ENCODE measurements at places on chromosomes 1 and 21.

- DNase-seq, result peak; percentile 72
These were observed at the start of gene PGM1 for GRCh38 chr1:63593303-63593885. TSS of gene PGM1 (plus strand) at chr1:63593411. CDS start at chr1:63593489, 78 bp downstream.

- no peak for DNase-seq
These were observed 141.7 kb downstream of the PHTF1 start for GRCh38 chr1:113617438-113618141.

DNA sequence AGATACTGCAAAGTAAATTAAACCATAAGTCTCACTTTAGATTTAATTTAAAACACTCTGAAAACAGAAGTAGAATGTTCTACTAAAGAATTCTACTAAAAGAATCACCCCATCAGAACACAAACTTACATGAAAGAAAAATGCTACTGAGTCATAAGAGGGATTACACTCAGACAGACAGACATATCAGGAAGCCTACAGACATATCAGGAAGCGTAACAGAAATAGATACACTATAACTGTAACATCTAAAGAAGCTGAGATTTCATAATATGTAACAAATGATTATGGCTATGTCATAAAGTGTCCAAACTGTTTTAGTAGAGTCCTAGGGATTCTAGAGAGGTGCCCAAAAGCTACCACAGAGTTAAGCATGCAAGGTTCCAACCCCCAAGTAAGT is 23.9 kb downstream of the FOXJ3 start:
- DNase-seq, result no peak

DNA sequence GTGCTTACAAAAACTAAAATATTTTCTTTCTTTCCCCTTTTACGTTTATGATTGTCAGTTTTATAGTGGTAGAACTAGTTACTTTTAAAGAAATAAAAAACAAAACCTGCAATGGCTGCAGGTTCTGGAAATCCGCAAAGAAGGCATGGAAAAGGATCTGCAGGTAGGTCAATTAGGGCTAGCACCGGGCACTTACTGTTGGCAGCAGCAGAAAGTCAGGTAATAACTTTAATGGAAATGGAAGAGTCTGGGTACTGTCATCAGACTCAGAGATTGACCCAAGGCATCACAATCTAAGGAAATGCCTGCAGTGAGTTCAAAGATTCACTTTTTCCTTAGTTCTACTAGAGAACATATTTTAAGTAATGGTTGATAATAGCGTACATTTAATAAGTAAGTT is 1136.3 kb upstream of the B3GALT2 start:
- no peak for DNase-seq

DNA sequence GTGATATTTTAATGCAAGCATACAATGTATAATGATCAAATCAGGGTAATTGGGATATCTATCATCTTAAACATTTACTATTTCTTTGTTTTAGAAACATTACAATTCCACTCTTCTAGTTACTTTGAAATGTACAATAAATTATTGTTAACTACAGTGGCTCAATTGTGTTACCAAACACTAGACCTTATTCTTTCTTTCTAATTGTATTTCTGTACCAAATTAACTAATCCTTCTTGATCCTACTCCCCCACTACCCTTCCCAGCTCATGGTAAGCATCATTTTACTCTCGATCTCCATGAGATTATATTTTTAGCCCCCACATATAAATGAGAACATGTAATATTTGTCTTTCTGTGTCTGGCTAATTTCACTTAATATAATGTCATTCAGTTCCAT is 95.0 kb upstream of the MROH9 start:
- DNase-seq, result no peak

GRCh38 chr1:37556712-37557196 is at the start of gene DNALI1:
TSS of gene DNALI1 (plus strand) at chr1:37556940. CDS start at chr1:37556995, 55 bp downstream.
- DNase-seq, result no peak

GRCh38 chr1:245503548-245503947 is 348.8 kb downstream of the KIF26B start:
- DNase-seq, result no peak

- DNase-seq, result no peak
These were observed 11.2 kb downstream of the MYOC start for GRCh38 chr1:171641076-171641864.

- no peak for DNase-seq
These were observed 52.2 kb downstream of the GREM2 start for GRCh38 chr1:240559781-240560180.

DNA sequence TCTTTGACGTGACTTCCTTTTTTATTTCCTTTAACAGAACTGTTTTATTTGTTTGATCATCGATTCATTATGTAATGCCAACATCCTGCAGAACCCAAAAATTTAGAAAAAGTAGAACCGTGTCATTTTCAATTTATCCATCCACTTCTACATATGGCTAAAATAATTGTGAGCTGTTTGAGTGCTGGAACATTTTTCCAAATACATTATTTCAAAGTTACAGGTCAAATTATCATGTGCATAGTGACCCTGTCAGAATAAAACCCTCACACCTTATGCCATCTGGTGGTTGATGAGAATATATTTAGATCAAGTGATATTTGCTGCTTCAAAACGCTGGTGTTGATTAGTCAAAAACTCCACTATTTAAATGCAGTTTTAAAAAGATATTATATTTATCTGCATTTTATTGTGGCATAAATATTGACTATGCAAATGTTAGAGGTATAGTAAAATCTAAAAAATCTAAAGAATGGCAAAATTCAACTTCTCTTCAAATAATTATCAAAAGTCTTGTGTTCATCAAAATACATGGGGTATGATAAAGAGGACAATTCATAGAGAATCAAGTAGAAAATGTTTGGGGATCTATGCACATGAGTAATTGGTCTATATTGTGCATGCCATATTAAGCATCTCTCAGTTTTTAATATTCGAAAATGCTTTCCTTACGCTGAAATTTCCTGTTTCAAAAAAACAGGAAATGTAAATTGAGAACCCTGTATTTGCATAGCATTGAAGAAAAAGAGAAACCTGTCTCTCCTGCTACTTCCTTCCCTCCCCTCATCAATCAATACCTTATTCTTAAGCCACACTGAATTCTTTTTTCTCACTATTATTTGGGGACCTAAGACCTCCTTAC is 39.7 kb downstream of the UBE2U start:
- peak; percentile 47 for DNase-seq

- DNase-seq, result peak; percentile 22
These were observed 1.1 kb downstream of the SERBP1 start for GRCh38 chr1:67429011-67429527.

- DNase-seq, result no peak
These were observed 14.9 kb downstream of the EDEM3 start for GRCh38 chr1:184739796-184740195.

DNA sequence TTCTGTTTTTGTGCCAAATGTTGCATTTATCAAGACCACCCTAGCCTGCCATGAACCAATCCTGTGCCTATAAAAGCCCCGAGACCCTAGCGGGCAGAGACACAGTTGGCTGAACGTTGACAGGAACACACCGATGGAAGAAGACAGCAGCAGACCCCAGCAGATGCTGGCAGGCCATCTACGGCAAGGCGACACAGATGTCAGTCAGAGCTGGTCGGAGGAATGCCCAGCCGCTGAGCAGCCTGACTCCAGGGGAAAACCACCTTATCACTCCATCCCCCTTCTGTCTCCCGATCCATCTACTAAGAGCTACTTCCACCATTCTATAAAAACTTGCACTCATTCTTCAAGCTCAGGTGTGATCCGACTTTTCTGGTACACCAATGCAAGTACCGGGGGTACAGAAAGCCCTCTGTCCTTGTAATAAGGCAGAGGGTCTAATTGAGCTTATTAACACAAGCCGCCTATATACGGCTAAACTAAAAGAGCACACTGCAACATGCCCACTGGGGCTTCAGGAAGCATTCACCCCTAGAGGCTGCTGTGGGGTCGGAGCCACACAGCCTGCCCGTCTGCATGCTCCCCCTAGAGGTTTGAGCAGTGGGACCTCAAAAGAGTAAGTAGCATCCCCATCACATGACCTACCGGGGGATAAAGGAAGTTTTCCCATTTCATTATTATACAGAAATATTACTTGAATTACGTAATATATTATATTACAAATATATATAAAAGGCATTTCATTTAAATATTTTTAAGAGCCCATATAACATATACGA is 1156.3 kb upstream of the B3GALT2 start:
- DNase-seq, result no peak

DNA sequence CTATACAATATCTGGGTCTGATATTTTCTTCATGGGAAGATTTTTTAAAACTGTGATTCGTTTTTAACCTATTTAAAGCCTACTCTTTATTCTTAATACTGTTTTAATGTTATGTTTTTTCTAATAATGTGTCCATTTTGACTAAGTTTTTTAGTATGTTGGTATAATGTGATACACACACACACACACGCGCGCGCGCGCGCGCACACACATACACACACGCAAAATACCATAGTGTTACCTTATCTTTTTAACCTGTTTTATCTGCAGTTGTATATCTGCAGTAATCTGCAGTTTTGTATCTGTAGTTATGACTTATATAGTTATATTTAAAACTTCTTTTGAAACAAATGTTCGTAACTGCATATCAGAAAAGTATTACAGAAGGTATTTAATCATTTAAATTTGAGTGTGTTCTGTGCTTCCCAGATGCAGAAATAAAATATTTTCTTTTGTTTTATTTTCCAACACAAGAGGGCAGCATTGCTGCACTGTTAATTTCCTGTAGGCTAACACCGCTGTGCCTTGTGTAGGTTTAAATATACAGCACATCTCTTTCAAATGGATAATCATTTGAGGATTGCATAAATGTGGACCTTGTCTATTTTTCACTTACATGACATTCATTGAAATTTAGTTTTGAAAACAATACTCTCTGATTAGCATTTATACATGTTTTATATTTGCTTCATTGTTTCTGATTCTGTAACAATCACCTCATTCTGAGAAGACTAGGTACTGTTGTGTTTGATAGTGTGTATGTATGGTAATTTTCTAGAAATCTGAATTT is 166.1 kb downstream of the PDE4B start:
- DNase-seq, result peak; percentile 47

- no peak for DNase-seq
These were observed 9.7 kb downstream of the PLPP3 start for GRCh38 chr1:56569661-56570060.

DNA sequence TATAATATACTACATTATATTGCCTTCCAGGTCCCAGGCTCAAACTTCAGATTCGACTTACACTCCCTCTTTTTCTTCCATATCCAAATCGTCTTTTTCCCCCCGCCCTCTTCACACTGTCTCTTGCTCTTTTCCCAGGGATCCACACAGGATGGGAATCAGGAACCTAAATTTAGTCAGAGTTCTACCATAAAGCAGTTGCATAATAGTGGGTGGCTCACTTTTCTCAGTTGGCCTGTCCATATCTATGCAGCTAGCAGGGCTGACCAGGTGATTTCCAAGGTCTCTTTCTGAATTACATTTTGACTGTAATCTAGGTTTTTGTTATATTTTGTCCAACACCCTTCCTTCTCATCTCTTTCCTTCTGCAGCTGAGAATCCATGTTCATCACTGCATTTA is 7.7 kb upstream of the BCAS2 start:
- no peak for DNase-seq

Data from SW480 (cell line).